ENCODE measurements at places on chromosomes 16 and 17.

DNA sequence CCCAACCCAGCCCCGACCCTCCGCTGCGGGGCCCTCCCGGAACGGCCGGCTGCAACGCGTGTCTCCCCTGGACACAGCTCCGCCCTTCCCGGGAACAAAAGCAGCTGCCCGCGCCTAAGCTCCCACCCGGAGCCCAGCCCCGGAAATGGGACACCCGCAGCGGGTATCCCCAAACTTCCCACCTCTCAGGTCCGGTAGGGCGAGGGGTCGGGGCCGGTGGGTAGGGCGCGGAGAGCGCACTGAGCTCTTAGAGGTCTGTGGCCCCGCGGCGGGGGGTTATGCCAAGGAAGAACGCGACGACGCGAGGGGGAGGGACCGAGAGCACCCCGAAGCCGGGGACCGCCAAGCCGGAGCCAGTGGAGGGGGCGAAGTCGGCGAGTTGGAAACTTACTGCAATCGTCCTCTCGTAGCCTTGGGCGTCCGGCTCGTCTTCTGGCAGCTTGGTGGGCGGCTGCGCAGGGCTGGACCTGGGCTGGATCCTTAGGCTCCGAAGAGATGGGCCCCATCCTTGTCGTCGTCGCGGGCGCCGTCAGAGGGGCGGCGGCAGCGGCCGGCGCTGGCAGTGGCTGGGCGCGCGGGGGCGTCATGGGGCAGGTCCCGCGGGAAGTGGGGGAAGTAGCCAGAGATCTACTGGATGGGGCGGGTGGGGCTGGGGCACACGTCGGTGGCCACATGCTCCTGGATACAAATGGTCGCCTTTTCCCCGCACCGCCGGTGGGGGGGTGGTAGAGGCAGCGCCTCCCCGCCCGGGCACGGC, 6.9 kb downstream of the USP6 start:
- no peak for DNase-seq

DNA sequence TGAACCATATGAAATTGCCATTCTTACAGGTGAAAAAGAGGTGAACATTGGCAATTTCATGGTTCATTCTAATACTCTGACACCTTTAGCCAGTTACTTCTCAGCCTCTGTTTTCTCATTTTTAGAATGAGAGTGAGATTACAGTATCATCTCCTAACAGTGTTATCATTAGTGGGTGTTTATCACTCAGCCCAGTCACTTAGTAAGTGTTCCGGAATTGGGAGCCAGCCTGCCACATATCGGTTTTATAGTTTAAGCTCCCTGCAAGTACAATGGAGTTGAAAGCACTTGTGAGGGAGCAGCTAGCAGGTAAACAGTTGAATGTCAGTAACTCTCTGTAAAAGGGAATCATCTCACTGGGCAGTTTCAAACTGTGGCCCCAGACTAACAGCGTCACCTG, 583.1 kb upstream of the HSBP1 start:
- no peak for DNase-seq

- peak; percentile 63 for DNase-seq
These were observed 76.7 kb downstream of the CHD9 start for GRCh38 chr16:53131363-53132071.

DNA sequence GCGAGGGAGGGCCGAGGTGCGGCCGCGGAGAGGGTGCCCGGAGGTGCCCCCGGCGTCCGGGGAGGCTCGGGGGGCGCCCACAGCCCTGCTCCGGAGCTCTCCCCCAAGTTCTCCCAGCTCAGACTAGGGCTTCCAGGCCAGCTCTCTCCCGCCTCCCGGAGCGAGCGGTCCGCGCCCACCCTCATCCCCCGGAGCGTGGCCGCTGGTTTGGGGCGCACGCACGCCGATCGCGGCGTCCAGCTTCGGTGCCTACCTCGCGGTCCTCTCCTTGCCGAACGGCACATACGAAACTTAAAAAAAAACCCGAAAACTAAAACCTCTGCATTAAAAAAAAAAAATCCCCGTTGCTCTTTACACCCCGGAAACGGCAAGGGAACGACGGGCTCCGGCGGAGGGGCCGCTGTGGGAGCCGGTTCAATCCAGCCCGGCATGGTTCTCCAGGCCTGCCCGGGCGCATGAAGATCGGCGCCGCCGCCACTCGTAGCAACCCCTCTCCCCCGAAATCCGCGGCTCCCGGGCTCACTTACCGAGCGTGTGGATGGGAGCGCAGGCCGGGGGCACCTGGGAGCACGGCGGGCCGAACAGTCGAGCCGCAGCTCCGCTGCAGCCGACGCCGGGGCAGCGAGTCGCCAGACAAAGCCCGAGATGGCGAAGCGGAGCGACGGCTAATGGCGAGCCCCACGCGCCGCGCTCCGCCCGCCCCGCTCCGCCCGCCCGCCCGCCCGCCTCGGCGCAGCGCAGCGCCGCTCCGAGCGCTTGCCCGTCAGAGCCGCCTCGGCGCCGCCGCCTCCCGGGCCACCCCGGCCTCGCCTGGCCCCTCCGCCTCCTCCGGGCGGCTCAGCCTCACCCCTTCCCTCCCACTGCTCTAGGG, 973 bp upstream of the UBTF start:
- DNase-seq = peak; percentile 74

DNA sequence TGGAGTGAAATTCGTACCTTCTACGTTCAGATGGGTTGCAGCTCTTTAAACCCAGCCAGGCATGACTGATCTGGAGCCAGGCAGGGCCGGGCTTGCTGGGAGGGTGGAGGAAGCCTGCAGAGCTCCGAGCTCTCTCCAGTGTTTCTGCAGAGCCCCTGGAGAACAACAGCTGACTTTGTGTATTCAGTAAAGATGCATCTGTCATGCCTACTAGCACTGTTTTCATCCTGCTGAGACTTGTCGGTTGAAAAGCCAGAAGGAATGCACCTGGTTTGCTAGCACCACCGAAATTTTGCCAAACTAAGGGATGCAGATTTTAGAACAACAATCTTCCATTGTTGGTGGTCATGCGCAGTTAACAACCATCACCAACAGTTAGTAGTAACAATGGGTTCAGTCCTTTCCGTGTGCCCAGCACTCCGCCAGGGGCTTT, 22.4 kb upstream of the SCNN1B start:
- DNase-seq = no peak

DNA sequence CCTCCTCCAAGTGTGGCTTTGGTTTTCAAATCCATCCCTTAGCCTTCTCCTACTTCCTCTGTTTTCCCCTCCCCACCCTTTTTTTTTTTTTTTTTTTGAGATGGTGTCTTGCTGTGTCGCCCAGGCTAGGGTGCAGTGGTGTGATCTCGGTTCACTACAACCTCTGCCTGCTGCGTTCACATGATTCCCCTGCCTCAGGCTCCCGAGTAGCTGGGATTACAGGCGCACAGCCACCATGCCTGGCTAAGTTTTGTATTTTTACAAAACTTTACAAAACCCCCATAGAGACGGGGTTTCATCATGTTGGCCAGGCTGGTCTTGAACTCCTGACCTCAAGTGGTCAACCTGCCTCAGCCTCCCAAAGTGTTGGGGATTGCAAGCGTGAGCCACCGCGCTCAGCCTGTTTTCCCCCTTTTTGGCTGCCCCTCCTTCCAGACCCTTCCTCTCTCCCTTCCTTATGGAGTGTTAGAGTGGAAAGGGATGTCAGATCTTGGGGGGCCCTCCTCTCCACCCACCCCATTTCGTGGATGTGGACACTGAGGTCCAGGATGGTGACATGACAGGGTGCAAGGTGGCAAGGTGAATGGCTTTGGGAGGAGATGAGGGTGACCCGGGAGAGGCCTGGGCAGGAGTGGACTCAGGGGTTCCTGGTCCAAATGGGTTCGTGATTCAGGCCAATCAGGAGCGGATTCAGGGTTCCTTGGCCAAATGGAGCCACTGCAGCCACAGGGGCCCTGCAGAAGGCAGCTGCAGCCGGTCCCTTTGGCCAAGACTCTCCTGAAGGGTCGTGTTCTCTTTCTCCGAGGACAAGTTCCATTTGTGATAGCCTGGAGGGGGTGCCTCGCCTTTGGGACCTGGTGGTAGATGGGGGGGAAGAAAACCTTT, 4.8 kb downstream of the ABCC1 start:
- no peak for DNase-seq

GRCh38 chr17:5788266-5788900, 204.1 kb upstream of the NLRP1 start:
- DNase-seq = no peak

GRCh38 chr16:52773026-52773425, 226.1 kb upstream of the TOX3 start:
- DNase-seq = no peak

- peak; percentile 21 for DNase-seq
These were observed at the start of the genes SGSH and SLC26A11 for GRCh38 chr17:80220054-80220735. Gene SGSH (minus strand): TSS chr17:80220333. CDS start chr17:80220313, 20 bp downstream. Gene SLC26A11 (plus strand): TSS chr17:80220427. CDS start chr17:80221561, 1,134 bp downstream.

- DNase-seq = peak; percentile 45
These were observed 9.2 kb upstream of the SERPINF1 start for GRCh38 chr17:1752425-1753262.

- DNase-seq = peak; percentile 25
These were observed 161.0 kb downstream of the FTO start for GRCh38 chr16:53864819-53865493.

DNA sequence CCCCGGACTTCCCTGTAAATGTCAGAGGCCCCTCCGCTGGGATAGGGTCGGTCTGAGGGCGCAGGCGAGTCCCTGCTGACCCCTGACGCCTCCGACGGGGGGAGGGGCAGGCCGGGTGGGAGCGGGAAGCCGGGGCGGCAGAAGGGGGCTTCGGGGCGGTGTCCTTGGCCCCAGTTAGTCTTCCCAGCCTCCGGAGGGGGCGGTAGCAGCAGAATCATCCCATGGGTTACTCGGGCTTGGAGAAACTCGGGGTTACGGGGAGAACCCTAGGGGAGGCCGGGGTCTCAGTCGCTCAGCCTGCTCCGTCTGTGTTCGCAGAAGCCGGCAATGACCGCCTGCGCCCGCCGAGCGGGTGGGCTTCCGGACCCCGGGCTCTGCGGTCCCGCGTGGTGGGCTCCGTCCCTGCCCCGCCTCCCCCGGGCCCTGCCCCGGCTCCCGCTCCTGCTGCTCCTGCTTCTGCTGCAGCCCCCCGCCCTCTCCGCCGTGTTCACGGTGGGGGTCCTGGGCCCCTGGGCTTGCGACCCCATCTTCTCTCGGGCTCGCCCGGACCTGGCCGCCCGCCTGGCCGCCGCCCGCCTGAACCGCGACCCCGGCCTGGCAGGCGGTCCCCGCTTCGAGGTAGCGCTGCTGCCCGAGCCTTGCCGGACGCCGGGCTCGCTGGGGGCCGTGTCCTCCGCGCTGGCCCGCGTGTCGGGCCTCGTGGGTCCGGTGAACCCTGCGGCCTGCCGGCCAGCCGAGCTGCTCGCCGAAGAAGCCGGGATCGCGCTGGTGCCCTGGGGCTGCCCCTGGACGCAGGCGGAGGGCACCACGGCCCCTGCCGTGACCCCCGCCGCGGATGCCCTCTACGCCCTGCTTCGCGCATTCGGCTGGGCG, 542 bp downstream of the GUCY2D start:
- no peak for DNase-seq

DNA sequence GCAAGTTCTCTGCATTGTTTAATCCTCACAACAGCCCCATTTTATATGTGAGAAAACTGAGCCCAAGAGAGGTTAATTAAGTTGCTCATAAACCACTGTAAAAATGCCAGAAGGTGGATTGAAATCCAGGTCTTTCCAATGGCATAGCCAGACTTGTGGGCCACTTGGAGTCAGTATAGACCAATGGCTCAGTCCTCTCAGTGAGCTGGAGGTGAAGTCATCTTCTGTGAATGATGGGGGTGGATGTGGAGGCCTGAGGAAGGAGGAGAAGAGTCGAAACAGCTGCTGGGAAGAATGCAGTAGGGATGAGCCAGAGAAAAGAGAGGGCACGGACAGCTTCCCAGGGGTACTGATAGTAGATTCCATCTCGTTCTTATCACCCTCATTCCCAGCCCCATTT, 213.4 kb downstream of the SOX9 start:
- no peak for DNase-seq

DNA sequence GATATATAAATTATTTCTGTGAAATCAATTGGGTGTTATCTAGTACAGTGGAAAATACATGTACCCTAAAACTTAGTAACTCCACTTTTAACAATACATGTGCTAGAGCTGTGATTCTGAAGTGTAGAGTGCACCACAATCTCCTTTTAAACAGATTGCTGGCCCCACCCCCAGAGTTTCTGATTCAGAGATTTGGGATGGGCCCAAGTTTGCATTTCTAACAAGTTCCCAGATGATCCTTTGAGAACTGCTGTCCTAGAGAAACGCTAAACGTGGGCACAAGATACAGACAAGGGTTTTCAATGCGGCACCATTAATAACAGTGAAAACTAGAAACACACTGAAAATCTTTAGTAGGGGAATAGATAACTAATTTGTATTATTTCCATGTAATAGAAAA, 49.2 kb downstream of the NXPH3 start:
- no peak for DNase-seq

GRCh38 chr16:1530349-1530882, 3.0 kb upstream of the TMEM204 start:
- no peak for DNase-seq

DNA sequence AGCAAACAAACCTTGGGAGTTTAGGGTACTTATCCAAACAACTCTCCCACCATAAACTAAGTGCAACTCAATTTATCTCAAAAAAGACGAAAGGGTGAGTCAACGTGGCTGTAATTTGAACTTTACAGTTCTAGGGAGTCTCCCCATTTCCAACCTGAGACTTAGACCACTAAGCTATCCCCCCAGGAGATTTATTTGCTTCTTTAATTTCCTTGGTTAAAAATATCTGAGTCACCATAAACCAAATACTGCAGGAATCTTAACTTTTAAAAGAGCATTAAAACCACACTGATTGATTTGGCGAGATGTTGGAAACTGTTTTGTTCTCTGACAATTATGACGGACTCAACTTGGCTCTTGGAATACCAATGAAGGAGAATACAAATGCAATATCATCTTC, 299.3 kb upstream of the SOX9 start:
- DNase-seq = no peak

DNA sequence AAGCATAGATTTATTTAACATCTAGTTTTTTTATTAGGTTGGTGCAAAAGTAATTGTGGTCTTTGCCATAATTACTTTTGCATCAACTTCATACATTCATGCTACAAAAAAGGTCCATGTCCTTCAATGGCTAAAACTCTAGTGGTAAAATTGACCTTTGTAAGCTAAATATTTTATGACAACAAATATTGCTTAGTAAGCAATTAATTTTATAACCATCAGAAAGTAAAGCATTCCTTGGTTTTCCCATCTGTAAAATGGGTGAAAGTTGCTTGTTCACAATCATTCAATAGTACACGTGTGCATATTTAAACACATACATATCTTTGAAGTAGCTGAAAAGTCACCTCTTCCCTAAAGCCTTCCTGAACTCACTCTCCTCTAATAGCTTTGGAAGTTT, 789.6 kb downstream of the CDH8 start:
- no peak for DNase-seq

DNA sequence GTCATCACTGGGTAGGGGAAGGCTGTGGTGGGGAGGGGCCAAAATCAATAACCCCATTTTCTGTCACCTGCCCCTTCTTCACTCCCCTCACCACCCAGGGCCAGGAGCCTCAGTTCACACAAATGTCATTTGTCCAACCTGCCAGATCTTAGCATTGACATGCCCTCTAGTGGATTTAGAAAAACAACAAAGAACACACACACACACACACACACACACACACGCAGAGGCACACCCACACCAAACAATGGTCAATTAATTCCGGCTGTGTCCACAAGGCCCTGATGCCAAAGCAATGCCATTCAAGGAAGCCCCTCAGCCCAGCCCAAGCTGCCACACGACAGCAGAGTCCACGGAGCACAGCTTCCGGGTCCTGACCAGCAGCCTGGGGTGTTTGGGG, 68.4 kb downstream of the NOG start:
- peak; percentile 18 for DNase-seq

- peak; percentile 88 for DNase-seq
These were observed 3.0 kb upstream of the DLX3 start for GRCh38 chr17:49997773-49998703.

Data from NB4 (cell line).